Endothelial cell of umbilical vein (primary cell): ENCODE measurements at places on chromosomes 5 and 9.
A peak's percentile ranks its signal among the peaks of the same experiment; 100 is the strongest.

- DNase-seq, result no peak
- no peak overlapping the region for H3K4me3 ChIP-seq
- H3K36me3 ChIP-seq, result no peaks in the 10 kb centered on the region
- peaks cover 9% of the 10 kb centered on the region for H3K4me1 ChIP-seq
Observed at GRCh38 chr5:116377276-116378006, 197.2 kb downstream of the SEMA6A start.

DNA sequence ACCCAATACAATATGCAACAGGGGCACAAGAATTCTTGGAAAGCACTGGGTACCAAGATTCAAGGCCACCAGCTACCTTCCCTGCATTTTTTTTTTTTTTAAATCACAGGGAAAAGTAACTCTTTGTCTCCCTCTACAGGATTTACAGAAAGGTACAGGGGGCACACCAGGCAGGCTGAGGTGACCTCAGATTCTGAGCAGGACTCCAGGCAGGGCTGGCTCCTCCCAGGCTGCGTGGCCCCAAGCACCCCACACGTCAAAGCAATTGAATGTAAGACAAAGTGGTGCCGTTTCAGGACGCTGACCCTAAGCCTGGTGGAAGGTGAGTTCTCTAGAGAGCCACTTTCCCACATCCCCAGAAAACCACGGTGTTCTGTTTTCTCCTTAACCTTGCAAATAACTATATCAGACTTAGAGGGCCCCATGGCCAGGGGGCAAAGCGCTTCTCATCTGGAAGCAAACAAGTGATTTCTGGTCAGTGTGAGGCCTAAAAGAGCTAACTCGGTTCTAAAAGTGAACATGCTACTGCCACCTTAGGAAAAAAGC is 222.6 kb downstream of the ROR2 start:
- H3K36me3 ChIP-seq, result no peaks in the 10 kb centered on the region
- H3K4me3 ChIP-seq, result no peak overlapping the region
- H3K4me1 ChIP-seq, result no peaks in the 10 kb centered on the region
- H3K27ac ChIP-seq, result no peak overlapping the region
- H3K27me3 ChIP-seq, result no peaks in the 10 kb centered on the region
- DNase-seq, result peak; percentile 50

DNA sequence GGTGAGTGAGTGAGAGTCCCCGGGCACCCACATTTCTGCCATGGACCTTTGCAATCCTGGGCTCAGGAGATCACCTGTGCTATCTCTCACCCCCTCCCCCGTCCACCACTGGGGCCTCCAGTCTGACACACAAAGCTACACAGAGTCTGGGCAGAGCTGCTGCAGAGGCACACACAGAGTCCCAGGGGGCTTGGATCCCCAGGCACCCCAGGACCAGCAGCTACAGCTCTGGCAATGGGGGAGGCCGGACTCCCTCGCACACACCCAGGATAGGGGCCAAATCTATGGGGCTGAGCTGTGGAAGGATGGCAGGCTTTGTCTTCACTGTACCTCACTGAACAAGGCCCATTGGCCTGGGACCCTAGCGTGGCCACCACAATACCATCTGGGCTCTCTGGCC is 328.8 kb downstream of the MAN2A1 start:
- no peak overlapping the region for H3K4me3 ChIP-seq
- H3K27me3 ChIP-seq, result no peaks in the 10 kb centered on the region
- no peak for DNase-seq
- H3K36me3 ChIP-seq, result no peaks in the 10 kb centered on the region
- H3K4me1 ChIP-seq, result no peaks in the 10 kb centered on the region

GRCh38 chr5:68460147-68460798 is 244.7 kb downstream of the PIK3R1 start:
- peaks cover 4% of the 10 kb centered on the region for H3K4me1 ChIP-seq
- peaks cover 10% of the 10 kb centered on the region for H3K27me3 ChIP-seq
- H3K4me3 ChIP-seq, result no peak overlapping the region
- peak; percentile 76 for DNase-seq
- no peaks in the 10 kb centered on the region for H3K36me3 ChIP-seq
- H3K27ac ChIP-seq, result no peak overlapping the region

GRCh38 chr5:178428341-178429155 is 161.6 kb downstream of the COL23A1 start:
- DNase-seq, result no peak
- no peaks in the 10 kb centered on the region for H3K36me3 ChIP-seq

GRCh38 chr9:76733096-76733495 is 31.1 kb upstream of the PCA3 start:
- H3K36me3 ChIP-seq, result no peaks in the 10 kb centered on the region
- H3K27ac ChIP-seq, result no peak overlapping the region

GRCh38 chr9:113461285-113461684 is 2.2 kb upstream of the RGS3 start:
- H3K27me3 ChIP-seq, result no peaks in the 10 kb centered on the region
- no peak for DNase-seq
- no peaks in the 10 kb centered on the region for H3K36me3 ChIP-seq
- no peak overlapping the region for H3K4me3 ChIP-seq
- H3K27ac ChIP-seq, result no peak overlapping the region

GRCh38 chr9:86921151-86921923 is 26.0 kb downstream of the GAS1 start:
- H3K27ac ChIP-seq, result no peak overlapping the region
- no peaks in the 10 kb centered on the region for H3K36me3 ChIP-seq
- no peaks in the 10 kb centered on the region for H3K27me3 ChIP-seq
- DNase-seq, result no peak
- no peaks in the 10 kb centered on the region for H3K4me1 ChIP-seq
- H3K4me3 ChIP-seq, result no peak overlapping the region

GRCh38 chr9:92971776-92972175 is 24.5 kb downstream of the FGD3 start:
- H3K27ac ChIP-seq, result no peak overlapping the region
- H3K4me3 ChIP-seq, result no peak overlapping the region
- no peak for DNase-seq
- H3K36me3 ChIP-seq, result no peaks in the 10 kb centered on the region
- H3K4me1 ChIP-seq, result no peaks in the 10 kb centered on the region
- H3K27me3 ChIP-seq, result no peaks in the 10 kb centered on the region

GRCh38 chr5:1958211-1959010 is 75.7 kb upstream of the IRX4 start:
- no peaks in the 10 kb centered on the region for H3K36me3 ChIP-seq
- H3K27me3 ChIP-seq, result no peaks in the 10 kb centered on the region
- no peak for DNase-seq
- no peaks in the 10 kb centered on the region for H3K4me1 ChIP-seq

GRCh38 chr9:123470121-123470782 is 114.3 kb downstream of the CRB2 start:
- H3K36me3 ChIP-seq, result no peaks in the 10 kb centered on the region
- no peaks in the 10 kb centered on the region for H3K4me1 ChIP-seq
- no peaks in the 10 kb centered on the region for H3K27me3 ChIP-seq
- DNase-seq, result no peak
- H3K4me3 ChIP-seq, result no peak overlapping the region
- H3K27ac ChIP-seq, result no peak overlapping the region

DNA sequence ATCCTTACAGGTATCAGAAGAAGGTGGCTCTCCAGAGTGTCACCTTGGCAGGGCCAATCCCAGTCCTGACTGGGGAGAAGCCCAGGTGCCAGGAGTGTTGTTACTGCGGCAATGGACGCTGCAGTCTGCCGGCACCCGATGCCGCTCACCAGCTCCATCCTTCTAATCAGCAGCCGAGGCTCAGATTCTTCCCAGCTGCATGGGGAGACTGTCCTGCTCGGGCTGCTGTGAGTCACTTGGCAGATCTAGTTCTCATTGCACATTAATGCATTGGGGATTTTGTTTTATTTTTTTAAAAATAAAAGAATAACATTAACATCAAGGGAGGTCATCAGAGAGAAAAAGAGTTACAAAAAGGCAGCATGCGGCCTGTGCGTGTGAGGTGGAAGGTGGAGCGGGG is 115.8 kb downstream of the MTX3 start:
- H3K4me1 ChIP-seq, result no peaks in the 10 kb centered on the region
- H3K27ac ChIP-seq, result no peak overlapping the region
- DNase-seq, result no peak
- no peaks in the 10 kb centered on the region for H3K27me3 ChIP-seq
- H3K4me3 ChIP-seq, result no peak overlapping the region
- no peaks in the 10 kb centered on the region for H3K36me3 ChIP-seq

DNA sequence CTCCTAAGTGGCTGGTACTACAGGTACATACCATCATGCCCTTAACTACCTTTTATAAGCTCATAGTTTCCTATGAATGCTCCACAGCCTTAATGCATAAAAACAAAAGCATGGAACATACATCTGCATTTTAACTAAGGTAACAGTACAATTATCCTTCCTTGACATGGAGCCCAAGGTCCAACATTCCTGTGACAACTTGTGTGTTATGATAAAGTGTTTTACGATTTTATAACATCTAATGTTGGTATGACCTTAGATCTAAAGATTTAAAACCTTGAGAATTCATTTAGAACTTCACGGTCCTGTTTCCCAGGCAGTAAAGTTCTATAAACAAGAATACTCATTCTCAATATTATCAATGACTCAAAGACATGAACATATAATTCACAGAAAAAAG is 43.1 kb downstream of the GNG10 start:
- no peak for DNase-seq
- H3K27me3 ChIP-seq, result no peaks in the 10 kb centered on the region
- H3K4me1 ChIP-seq, result peaks cover 14% of the 10 kb centered on the region
- H3K27ac ChIP-seq, result no peak overlapping the region

- H3K4me1 ChIP-seq, result peaks cover 13% of the 10 kb centered on the region
- no peak overlapping the region for H3K27ac ChIP-seq
- H3K36me3 ChIP-seq, result no peaks in the 10 kb centered on the region
- H3K27me3 ChIP-seq, result no peaks in the 10 kb centered on the region
Observed at GRCh38 chr5:149002053-149002452, 60.8 kb downstream of the SH3TC2 start.

GRCh38 chr9:112945620-112946208 is 55.0 kb upstream of the SLC46A2 start:
- H3K36me3 ChIP-seq, result no peaks in the 10 kb centered on the region
- H3K4me3 ChIP-seq, result no peak overlapping the region
- DNase-seq, result no peak
- no peaks in the 10 kb centered on the region for H3K4me1 ChIP-seq

GRCh38 chr5:35736280-35736679 is 118.6 kb downstream of the SPEF2 start:
- H3K27me3 ChIP-seq, result no peaks in the 10 kb centered on the region
- H3K4me1 ChIP-seq, result no peaks in the 10 kb centered on the region
- H3K4me3 ChIP-seq, result no peak overlapping the region
- no peaks in the 10 kb centered on the region for H3K36me3 ChIP-seq

DNA sequence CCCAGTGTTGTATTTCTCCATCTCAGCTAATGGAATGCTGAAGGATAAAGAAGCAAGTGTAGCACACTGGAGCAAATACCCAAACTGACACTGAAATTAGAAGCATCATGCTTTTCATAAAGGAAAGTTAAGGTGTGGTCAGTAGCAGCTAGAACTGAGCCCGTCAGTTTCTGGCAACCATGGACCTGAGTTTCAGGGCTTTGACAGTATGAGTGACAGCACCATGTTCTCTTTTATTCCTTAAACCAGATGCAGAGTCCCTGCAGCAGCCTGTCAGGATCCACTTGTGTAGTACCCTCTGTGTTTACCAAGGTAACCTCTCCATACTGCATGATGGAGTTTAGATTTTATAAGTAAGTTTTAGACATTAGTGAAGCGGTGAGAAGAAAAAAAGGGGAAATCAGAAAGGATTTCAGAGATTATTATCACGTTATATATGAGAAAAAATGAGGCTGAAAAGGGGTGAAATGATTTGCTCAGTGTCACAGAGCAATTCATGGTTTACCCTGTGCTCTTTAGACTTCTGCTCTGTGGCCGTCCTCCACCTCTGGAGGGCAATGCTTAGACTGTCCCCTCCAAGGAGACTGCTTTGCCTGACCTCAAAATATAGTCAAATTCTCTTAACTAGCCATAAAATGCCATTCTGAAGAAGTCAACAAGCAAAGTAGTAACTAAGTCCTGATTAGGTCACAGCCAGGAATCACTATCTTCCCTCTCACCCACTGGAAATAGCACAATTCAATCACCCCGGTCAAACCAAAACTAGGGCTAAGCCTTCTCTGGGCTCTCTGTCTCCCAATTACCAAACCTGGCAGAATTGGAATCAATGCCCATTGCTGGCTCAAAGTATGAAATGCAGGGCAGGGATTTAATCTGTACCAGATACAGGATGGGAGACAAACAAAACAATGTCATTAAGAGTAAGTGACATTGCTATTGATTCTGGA is 10.5 kb upstream of the MYOT start:
- H3K4me3 ChIP-seq, result no peak overlapping the region
- no peak overlapping the region for H3K27ac ChIP-seq
- H3K36me3 ChIP-seq, result no peaks in the 10 kb centered on the region

DNA sequence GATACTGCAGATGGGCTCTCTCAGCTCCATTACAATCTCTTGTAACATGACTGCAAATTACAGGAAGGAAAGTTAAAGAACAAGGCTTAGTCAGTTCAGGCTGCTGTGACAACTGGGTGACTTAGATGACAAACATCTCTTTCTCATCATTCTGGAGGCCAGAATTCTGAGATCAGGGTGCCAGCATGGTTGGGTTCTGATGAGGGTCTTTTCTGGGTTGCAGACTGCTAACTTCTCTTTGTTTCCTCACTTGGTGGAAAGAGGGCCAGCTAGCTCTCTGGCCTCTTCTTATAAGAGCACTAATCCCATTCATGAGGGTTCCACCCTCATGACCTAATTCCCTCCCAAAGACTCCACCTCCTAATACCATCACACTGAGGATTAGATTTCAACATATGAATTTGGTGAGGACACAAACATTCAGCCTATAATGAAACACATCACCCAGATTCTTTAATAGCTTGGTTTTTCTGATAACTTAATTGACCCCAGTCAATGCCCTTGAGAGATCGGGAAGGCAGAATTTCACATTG is 73.6 kb upstream of the MAMDC2 start:
- no peaks in the 10 kb centered on the region for H3K27me3 ChIP-seq
- H3K4me3 ChIP-seq, result no peak overlapping the region
- H3K36me3 ChIP-seq, result no peaks in the 10 kb centered on the region

DNA sequence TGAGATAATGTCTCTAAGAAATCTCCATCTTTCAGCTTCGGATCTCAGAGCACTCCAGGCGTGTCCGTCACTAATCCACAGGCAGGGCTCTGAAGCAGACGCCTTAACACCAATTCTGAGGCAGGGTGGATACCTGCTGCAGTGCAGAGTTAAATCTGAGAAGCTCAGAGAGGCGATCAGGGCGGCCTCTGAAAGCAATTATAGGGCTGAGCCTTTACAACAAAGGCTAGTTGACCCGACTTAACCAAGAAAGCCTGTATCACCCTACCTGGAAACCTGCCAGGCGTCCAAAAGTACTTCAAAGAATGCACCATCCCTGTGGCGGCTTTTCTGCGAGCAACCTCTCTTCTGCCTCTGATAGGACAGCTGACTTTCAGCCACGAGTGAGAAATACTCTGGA is 134.8 kb upstream of the MSX2 start:
- no peak overlapping the region for H3K27ac ChIP-seq
- H3K4me3 ChIP-seq, result no peak overlapping the region
- no peak for DNase-seq
- no peaks in the 10 kb centered on the region for H3K36me3 ChIP-seq

- H3K4me1 ChIP-seq, result no peaks in the 10 kb centered on the region
- H3K36me3 ChIP-seq, result no peaks in the 10 kb centered on the region
- H3K4me3 ChIP-seq, result no peak overlapping the region
- H3K27me3 ChIP-seq, result peaks cover 2% of the 10 kb centered on the region
- H3K27ac ChIP-seq, result no peak overlapping the region
Observed at GRCh38 chr9:72674961-72675360, 153.6 kb downstream of the TMC1 start.

- no peak for DNase-seq
- H3K27ac ChIP-seq, result no peak overlapping the region
- H3K36me3 ChIP-seq, result no peaks in the 10 kb centered on the region
- H3K4me3 ChIP-seq, result no peak overlapping the region
Observed at GRCh38 chr5:55594671-55595070, 59.9 kb upstream of the PLPP1 start.

GRCh38 chr5:146967646-146968045 is 89.1 kb upstream of the PPP2R2B start:
- no peak overlapping the region for H3K4me3 ChIP-seq
- H3K4me1 ChIP-seq, result no peaks in the 10 kb centered on the region
- H3K27me3 ChIP-seq, result no peaks in the 10 kb centered on the region
- DNase-seq, result no peak
- H3K27ac ChIP-seq, result no peak overlapping the region
